ENCODE measurements at places on chromosomes 13 and 19.

GRCh38 chr13:21885714-21886224, 214.9 kb downstream of the FGF9 start:
- no peak for DNase-seq

GRCh38 chr19:11693505-11694499, 44.9 kb downstream of the ZNF823 start:
- DNase-seq, result no peak

DNA sequence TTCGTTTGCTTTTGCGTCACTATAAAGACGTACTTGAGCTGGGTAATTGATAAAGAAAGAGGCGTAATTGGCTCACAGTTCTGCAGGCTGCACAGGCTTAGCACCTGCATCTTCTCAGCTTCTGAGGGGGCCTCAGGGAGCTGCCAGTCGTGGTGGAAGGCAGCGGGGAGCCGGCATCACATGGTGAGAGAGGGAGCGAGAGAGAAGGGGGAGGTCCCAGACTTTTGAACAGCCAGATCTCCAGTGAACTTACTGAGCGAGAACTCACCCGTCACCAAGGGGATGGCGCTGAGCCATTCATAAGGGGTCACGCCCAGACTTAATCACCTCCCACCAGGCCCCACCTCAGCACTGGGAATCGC, 58.7 kb upstream of the F7 start:
- no peak for DNase-seq

DNA sequence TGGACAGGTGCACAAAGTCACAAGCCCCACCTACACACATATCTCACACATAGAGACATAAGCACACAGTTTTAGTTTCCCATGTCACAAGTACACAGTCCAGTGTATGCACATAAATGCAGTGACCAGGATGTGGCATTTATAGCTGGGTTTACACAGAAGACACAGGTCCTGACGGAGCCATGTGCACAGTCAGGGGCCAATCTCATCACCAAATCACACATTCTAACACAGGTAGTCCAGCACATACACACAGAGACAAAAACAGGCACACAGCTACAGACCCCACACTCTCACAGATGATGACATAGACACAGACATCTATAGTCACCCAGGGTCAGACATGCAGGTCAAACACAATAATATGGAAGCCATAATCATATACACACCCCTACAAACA, 2.1 kb downstream of the NUMBL start:
- DNase-seq, result no peak

DNA sequence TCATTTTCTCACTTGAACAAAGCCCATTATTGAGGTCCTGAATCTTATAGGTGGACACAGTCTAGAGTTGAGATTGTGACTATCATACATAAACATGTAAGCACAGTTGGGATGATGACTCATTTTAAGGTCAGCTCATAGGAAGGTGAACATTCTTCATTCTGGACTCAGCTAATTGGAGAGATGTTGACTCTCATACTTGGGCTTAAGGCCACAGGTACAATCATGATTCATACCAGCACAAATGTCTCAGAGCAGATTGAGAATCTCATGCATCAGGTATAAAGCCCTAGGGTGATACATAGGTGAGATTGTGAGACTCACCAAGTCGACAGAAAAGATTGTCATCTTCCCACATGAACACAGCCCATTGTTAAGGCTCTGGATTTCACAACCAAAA, 62.3 kb upstream of the ZNF724 start:
- no peak for DNase-seq

DNA sequence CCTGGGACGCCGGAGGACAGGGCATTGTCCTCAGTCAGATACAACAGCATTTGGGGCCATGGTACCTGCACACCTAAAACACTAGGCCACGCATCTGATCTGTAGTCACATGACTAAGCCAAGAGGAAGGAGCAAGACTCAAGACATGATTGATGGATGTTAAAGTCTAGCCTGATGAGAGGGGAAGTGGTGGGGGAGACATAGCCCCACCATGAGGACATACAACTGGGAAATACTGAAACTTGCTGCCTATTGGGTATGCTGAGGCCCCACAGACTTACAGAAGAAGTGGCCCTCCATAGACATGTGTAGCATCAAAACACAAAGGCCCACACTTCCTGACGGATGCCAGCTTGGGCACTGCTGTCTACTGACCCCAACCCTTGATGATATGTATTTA, 1.4 kb upstream of the ICAM4 start:
- no peak for DNase-seq

GRCh38 chr13:80374901-80375300, 34.0 kb upstream of the SPRY2 start:
- DNase-seq, result no peak

GRCh38 chr19:1525343-1525742, 1.5 kb downstream of the PLK5 start:
- DNase-seq, result no peak

DNA sequence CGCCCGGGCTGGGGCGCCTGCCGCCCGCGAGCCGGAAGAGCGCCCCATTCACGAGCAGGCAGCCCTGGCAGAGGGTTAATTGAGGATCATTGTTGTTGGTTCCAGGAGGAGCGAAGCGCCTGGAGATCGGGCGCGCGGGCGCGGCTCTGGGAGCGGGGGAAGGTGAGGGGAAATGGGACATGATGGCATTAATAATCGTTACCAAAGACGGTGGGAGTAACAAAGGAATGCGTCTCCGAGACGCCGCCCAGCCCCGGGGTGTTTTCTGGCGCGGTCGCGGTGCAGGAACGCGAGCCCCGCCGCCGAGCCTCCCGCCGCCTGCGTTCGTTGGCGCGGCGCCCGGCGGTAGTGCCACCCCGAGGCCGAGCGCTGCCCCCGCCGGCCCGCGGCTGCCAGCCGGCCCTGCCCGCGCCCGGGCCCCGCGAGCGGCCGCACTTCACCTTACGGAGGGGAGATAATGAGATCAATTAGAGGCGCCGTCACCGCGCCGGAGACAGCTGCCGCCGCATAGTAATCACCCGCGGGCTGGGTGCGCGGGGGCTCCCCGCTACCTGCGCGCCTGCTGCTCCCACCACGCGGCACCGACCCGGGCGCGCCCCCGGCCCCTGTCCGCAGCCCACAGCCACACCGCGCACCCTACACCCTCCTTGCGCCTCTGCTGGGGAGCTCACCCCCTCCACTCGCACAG, 2.8 kb downstream of the ZNF536 start:
- DNase-seq, result no peak

DNA sequence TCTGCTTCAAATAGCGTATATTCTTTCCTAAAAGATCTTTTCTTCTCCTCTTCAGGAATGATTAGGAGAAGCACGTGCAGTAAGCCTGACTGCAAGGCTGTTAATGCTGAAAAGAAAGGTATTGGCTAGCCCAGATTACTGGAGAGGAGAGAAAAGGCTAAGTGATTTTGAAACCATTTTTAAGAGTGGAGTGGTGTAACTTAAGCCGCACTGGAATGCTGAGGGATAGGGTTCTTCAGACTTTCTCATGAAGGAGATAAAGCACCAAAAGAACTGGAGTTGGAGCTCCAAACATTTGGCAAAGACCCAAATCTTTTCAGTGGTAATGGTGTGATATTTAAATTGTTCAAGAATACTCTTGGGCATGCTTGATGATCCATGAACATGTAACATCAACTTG, 388.3 kb downstream of the COG6 start:
- DNase-seq, result no peak

DNA sequence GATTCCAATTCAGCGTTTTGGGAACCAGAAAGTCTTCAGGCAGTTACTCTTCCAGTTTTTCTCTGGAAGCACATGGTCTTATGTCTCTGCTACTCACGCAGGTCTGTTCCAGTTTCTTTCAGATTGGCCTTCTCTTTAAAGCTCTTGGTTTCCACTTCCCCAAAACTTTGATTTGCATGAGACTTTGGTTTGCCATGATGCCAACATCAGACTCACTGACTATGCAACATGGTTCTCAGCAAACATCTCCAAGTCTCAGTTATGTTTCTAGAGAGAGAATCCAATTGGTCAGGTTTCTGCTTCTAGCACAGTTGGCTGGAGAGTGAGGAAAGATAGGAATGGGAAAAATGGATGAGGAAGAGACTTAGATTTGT, 3.1 kb downstream of the AKAP11 start:
- DNase-seq, result no peak

- peak; percentile 11 for DNase-seq
These were observed 30.8 kb upstream of the RFC3 start for GRCh38 chr13:33787051-33787591.

- DNase-seq, result no peak
These were observed 1.2 kb downstream of the POLR1D start for GRCh38 chr13:27622881-27623280.

DNA sequence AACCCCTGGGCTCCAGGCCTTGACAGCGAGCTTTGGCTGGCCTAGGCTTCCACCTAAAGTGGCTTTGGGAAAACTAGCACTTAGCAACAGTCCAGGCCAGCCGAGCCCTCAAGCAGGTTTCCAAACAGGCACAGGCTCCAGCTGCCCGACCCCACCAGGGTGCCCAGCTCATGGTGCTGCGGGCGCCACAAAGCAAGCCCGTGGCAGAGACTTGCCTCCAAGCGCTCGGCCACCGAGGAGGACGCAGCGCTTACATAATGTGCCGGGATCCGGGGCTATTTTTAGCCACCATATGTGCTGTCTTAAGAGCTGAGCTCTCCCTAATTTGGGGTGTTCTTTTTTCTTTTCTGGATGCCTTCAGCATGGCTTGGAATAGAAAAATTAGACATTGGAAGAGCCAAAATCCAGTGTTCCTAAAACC, 56.1 kb upstream of the F7 start:
- no peak for DNase-seq

GRCh38 chr19:14122924-14123323, 5.4 kb upstream of the PRKACA start:
- DNase-seq, result no peak

DNA sequence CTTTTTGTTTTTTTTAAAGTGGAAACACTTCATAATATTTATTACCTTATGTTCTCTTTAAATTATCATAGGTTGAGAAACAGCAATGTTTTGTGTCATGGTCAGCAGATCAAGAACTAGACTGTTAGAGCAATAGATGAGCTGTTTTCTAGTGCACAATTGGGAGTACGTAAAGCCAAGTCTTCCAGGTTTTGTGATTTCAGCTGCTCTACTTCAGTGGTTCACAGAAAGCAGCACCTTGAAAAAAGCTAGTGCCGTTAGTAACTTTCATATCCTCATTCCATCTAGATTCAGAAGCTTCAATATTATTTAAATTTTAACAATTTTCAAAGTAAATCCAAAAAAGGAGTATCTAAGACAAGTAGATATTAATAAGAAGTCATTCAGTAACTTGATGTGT, 1.9 kb downstream of the GPR18 start:
- no peak for DNase-seq

DNA sequence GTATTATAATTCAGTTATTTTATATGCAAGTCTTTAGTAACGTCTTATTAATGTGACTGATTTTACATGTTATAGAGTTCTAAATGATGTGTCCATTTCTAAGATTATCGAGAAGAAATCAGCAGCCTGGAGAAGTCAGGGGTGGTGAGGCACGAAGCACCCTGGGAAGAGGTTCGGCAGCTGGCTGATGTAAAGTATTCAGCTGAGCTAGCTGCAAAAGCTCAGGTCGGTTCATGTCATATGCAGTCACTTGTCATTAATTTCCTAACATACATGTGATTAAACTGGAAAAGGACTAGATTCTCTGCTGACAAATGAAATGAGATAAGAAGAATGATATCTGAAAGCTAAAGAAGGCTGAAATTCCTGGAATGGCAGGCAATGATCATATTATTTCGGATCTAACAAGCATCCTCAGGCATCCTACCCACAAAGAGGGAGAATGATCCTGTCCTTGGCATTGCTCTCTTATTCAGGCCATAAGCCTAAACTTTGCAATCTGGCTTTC, 383.0 kb upstream of the SLITRK1 start:
- DNase-seq, result no peak

- DNase-seq, result no peak
These were observed 112.5 kb downstream of the KLF5 start for GRCh38 chr13:73171271-73171682.

GRCh38 chr13:22232186-22232585, 561.3 kb downstream of the FGF9 start:
- no peak for DNase-seq

DNA sequence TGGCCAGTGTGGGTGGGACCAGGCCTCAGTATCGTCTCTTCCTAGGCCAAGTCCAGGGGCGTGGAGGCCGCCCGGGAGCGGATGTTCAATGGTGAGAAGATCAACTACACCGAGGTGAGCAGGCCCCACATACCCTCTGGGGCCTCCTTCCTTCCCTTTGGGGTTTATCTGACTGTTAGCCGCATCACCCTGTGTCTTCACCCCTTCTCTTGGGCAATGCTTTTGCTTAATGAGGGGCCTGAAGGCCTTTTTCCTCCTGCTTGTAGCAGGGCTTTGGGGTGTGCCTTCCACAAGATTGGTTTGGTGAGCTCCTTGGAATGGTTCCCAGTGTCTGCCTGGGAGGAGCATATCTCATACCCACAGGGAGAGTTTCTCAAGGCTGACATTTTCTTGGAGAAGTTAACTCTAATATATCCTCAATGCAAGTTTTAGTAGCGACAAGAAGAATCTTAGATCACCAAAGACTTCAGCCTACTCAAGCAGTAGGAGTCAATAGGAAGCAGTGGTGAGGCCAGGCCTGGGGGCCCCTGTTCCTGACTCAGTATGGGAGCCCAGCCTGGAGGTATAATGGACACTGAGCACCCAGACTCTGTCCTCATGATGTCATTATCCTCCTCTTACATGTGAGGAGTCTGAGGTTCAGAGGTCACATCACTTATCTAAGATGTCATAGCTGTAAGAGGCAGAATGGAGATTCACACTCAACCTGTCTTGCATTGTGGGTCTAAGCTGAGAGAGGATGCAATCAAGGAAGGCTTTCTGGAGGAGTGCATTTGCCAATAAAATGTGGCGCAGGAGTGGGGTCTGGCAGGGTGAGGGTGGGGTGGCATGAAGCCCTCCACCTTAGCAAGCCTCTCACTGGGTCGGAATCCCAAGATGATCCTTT, 2.0 kb downstream of the GPI start:
- no peak for DNase-seq

DNA sequence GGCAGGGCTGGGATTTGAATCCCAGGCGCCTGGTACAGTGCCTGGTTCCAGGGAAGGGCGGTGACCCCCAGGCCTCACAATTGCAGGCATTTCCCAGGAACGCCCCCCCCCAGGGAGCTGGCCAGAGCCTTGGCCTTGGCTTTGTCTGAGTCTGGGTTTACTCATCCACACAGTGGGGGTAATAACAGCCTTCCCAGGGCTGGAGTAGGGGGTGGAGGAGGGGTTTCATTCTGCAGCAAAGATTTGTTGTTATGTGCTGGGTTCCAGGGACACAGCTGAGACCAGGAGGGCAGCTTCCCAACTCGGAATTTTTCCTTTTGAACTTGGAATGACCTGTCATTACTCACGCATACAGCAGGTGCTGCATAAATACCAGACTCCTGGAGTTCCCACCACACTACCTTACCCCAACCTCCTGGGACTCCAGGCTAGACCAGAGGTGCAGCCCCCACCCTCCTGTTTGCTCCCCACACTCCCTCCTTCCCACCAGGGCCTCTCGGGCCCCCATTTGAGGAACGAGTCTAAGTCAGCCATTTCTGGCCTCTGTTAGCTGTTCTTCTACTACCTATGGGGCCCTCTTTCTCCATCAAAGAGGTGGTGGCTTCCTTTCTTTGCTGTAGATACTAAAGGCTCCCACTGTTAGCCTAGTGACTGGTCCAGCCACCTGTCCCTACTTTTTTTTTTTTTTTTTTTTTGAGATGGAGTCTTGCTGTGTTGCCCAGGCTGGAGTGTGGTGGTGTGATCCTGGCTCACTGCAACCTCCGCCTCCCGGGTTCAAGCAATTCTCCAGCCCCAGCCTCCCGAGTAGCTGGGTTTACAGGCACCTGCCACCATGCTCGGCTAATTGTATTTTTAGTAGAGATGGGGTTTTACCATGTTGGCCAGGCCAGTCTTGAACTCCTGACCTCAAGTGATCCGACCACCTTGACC, 1.6 kb upstream of the ADAMTS10 start:
- DNase-seq, result no peak

- no peak for DNase-seq
These were observed 970.2 kb downstream of the EFNB2 start for GRCh38 chr13:105565136-105565727.
